Activated CD8-positive, alpha-beta memory T cell treated with anti-CD3 and anti-CD28 coated beads, Interleukin-2, amount 10 ng/mL, durations not matched to agents 7 days and 5 days (primary cell): ENCODE measurements at places on chromosomes 12 and 14. TPM values are rescaled to one million over a fixed set of nuclear protein-coding genes. Genes with fewer than 3 reads are reported as not detected.

- peak; percentile 93 for DNase-seq
Observed at GRCh38 chr12:76158518-76159321, 74.2 kb upstream of the NAP1L1 start.

DNA sequence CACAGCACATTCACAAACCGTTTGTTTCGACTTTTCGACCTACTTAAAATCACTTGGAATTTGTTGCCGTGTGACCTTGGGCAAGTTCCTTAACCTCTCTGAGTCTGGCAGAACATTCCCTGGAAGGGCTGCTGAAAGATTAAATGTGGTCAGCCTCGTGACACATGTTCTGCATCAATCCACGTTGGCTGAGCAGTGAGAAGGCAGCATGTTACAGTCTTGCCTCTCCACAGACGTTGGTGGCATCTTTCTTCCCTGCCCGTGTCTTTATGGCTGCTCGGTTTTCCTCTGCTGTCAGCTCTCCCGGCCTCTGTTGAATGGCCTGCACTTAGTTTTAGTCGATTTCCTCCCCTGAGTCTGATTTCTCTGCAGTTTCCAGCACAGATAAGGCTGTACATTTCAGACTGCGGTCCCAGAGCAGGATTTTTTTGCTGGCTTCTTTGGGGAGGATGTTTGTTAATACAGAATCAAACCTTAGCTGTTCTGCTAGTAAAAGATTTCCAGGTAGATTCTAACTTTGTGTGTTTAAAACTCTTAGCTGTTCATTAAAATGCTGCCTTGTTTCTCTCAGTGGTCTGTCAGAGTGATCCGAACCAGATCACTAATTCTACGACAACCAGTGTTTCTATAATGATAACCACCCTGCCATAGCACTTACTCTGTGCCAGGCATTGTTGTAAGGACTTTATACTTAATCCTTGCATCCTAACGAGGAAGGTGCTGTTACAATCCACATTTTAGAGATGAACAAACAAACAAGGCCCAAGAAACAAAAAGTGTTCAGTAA, 217.1 kb downstream of the CHST11 start:
- no peak for DNase-seq

OR6C76 gene
- not detected for total RNA-seq

TMEM132D gene
- total RNA-seq, result not detected

GRCh38 chr12:22250762-22251161, 83.7 kb downstream of the ST8SIA1 start:
- DNase-seq, result no peak

KLRC2 gene
- 23.4 TPM for total RNA-seq
